K562 (cell line): ENCODE measurements at places on chromosomes 2 and 18.

- DNase-seq = no peak
Measured at GRCh38 chr18:79698668-79699335, 19.2 kb downstream of the CTDP1 start.

- no peak for DNase-seq
Measured at GRCh38 chr2:159201360-159202063, 85.0 kb downstream of the WDSUB1 start.

DNA sequence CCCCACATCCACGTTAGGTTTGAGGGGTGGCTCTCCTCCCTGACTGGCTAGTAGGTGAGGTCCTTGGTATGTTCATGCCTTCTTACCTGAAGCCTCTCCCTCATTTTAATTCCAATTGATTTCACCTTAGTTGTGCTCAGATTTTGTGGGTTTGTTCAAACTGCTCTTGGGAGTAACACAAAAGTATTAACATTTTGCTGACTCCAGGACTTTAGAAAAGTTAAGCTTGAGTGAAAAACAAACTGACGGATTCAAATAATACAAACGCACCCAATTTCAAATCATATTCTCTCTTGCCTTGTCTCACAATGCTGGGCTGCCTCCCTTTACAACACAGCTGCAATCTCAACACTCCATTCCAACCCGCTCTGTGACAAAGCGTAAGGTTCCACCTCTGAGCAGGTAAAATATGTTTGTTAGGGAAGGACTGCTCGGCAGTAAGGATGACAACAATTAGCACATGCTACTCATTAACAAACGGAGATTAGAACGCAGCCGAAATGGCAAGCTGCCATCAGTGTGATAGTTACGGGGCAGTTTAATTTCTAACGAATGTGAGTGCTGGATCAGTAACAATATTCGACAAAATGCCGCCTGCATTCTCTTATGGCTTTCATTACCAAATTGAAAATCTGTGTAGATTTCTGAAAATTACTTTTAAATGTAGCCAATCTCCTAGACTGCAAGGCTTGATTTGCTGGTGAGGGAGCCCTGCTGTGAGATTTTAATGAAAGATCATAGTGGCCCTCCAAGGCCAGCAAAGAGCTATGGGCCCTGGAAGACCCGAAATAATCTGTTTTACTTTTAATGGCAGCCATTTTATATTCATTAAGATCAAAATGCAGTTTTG is 730.6 kb upstream of the FANCL start:
- DNase-seq = no peak

GRCh38 chr18:62976227-62976626 is 260.9 kb downstream of the PHLPP1 start:
- DNase-seq = no peak

DNA sequence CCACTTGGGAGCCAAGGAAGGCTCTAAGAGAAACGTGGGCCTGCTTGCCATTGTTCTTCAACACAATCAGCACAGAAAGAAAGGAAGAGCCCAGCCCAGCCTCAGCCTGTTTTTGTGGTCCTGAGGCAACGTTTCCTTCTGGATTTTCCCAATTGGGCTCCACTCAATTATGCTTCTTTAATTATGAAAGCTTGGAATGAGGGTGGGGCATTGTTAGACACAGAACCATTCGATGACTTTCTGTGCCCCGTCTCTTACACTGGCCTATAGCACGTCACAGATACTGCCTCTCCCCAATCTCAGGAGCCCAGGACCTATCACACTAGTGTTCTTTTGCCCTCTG is 207.4 kb downstream of the ZFP36L2 start:
- DNase-seq = no peak

DNA sequence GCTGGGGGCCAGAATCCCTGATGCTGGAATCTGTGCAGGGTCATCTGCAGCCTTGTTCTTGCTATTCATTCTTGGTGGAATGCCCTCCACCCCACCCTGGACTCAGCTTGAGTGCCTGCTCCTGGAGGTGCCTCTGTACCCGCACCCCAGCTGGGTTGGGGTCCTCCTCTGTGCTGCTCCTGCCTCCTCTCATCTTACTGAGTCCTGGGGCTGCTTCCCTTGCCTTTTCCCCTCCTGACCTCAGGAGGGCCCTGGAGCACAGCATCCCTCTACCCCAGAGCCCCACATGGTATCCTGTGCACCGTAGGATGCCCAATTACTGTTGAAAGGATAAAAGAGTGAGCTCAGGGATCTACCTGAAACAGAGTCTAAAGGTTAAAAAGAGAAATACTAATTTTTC is 81.6 kb downstream of the CIB4 start:
- no peak for DNase-seq
